ENCODE measurements at places on chromosomes 11 and 22.

DNA sequence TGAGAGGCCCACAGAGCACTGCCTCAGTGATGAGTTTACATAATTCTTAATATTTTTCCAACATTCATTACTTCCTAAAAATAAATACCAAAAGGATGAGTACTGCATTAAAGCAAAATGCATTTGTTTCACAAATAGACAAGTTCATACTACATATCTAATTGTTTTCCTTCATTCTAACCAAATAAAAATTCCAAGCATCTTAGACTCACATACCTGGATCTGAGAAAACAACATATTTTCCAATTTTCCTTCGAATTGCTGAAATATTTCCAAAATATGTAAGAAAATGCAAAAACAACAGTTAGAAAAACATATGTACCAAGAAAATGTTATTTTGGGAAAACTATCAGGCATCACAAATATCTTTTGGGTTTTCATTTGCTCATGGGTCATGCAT lies 127.9 kb upstream of the CEP126 start:
- no peak for DNase-seq

GRCh38 chr11:14973621-14974514 lies 1.7 kb upstream of the CALCA start:
- peak; percentile 30 for DNase-seq

DNA sequence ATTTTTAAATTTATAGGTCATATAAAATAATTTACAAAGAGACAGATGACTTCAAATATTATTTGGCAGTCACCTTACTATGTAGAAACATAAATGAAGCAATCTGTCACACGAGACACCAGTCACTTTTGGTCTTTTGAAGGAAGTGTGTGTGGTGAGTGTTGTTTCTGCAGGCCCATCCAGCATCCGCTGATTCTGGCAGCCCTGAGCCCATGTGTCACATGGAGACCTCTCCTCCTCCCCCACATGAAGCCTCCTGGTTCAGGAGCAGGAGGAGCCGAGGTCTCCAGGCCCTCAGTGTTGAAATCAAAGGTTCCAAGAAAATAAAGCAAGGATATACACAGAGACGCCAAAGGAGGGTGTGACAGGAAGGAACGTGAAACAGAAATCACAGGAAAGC lies 60.1 kb downstream of the ARFGAP3 start:
- peak; percentile 57 for DNase-seq

DNA sequence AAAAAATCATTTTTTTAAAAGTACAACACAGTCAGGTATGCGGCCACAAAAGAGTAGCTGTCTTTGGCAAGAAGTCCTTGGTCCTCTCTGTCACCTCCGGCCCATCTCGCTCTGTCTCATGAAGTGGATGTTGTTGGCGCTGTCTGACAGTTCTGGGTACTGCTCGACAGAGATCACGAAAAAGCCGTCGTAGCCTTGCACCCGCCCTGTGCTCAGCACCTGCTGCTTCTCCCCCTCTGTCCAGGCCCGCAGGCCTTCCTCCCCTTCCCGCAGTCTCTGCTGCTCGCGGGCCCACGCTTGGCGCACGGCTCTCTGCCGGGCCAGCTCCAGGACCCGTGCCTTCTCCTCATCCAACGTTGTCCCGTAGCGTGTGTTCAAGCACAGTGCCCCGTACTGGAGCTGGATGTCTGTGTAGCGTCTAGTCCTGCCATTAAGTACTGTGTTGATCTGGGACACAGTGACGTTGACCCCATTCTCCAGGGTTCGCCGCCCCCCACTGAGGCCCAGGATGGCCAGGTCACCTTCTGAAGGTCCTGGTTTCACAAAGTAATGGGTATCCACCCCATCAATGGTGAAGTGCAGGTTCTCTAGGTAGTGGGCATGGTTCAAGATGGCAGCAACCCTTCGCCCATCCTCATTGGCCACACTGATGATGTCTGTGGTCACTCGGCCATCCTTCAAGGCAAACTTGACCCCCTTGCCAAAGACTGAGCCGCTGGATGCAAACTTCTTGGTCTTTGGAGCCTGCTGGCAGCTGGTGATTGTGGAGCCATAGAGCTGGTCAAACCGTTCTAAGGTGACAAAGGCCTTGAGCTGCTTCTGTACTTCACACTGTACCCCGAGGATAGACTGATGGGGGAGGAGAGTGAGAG lies 83.5 kb upstream of the NARS2 start:
- DNase-seq = no peak

DNA sequence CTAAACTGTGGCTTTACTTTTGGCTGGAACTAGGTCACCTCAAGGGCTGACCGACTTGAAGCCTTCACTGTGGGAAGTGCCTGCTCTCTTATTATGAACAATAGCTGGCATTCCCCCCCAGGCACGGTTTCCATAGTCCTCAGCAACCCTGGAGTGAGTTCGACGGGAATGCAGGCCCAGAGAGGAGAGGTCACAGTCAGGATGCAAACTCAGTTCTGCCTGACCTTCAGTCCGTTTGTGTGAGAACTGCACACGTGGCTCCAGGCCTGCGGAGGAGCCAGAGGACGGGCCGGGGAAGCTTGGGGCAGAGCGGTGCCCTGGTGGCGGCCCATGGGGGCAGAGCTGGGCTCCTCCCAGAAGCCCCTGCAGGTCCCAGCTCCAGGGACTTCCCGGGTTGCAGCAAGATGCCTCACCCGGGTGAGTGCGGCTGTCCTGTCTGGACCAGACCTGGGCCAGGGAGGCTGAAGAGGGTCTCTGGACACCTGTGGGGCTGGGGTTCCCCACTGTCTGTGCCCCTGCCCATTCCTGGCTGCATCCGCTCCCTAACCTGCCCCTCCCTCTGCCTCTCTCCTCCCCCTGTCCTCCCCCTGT lies 17.2 kb downstream of the SLC25A18 start:
- DNase-seq = no peak

DNA sequence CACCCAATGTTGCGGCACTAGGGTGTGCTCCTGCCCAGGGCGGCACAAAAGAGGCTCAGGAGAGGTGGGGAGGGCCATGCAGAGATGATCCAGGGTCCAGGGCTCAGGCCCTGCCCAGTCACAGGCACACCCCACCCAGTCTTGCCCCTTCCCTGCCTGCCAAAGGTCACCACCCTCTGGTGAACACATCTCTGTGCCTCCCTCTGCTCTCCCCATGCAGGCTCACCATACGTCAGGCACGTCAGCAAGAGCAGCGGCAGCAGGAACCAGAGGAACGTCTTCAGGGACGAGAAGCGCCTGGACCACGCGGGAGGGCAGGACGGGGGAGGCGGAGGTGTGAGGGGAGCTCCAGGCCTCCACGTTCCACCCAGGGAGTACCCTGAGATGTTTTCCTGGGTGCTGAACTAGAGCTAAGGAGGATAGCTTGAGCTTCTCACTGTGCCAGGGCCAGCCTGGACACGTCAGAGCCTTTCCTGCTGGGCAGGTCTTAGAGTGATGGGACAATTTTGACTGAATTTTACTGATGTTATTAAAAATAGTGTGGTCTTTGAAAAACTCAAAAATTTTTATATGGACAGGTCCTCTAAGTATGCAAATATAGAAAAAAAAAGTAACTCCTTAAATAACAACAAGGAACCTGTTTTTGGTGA lies 7.2 kb downstream of the SUN2 start:
- DNase-seq = no peak

DNA sequence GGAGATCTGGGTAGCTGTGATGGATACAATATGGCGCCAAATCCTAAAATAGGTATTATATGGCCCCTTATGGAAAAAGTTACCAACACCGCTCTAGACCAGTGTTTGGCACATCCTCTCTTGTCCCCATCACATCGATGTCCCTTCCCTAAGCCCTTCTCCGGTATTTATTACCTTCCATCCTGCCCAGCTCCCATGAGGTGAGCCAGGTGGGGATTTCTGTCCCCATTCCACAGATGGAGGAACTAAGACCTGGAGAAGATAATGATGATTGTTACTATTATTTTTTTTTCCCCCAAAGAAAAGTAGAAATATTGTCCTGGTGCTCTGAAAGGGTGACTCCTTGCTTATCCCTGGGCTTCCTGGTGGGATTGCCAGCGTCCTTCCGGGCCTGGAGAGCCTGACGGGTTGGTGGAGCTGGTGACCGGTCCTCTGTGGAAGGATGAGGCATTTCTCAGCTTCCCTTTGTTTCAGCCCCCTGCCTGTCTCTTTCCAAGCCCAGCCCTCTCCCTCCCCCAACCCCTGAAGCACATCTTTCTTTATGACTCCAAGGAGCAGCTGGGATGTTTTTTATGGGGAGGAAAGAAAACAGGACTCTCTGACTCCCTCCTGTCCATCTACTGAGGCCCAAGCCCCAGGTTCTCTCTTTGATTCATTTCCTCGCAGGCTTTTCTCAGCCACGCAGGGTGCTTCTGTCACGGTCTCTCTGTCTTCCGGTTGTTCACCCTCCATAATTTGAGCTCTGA lies 65.4 kb downstream of the TP53I11 start:
- no peak for DNase-seq

- DNase-seq = no peak
Measured at GRCh38 chr11:12524865-12525264, 147.5 kb downstream of the PARVA start.

DNA sequence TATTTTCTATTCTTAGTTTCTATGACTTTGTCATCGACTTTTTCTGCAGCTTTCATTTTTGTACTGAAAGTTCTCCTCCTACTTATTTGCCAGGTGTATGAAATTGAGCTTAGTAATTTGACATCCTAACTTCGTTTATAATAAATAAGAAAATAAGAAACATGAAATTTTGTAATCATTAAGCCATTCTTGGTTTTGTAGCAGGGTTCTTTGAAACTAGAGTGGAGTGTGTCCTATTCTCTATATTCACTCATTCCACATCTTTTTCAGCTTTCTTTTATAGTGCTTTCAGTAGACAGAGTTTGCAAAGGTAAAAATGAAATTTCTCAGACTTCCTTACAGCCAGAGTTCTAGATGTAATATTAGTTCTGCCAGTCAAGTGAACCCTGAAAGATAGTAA lies 47.8 kb downstream of the FANCF start:
- DNase-seq = no peak

DNA sequence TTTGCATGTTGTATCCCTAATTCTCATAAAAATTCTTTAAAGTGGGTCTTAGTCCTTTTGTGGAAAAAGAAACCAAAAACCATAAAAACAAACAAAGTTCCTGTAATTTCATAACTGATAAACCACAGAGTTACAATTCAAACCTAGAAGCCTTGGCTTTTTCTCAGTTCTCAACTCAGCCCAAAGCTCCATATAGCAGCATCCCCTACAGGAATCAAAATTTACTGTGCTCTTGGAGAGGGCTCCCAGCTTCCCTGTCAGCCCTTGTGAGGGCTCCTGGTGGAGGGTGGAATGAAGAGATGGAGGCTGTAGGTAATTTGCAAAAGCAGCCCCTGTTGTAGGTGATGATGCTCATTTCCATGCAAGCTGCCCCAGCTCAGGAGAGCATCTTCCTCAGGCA lies 506.1 kb upstream of the KIRREL3 start:
- DNase-seq = no peak

DNA sequence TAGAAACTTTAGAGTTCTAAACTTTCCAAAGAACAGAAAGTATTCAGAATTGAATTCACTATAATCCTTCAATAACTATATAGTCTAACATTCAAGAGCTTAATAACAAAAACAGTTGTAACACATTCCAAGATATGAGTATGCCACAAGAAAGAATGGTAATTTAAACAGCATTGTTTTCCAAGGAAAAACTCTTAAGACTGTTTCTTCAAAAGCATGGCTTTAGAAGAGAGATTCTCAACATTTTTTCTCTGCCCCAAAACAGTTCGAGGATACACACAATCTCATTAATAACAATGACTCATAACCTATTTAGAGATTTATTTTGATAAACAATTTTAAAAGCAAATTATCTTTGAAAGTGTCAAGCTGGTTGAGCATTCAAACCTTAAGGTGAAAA lies 16.7 kb upstream of the ARHGAP32 start:
- DNase-seq = no peak

GRCh38 chr22:45418056-45418769 lies 4.7 kb downstream of the RIBC2 start:
- no peak for DNase-seq

DNA sequence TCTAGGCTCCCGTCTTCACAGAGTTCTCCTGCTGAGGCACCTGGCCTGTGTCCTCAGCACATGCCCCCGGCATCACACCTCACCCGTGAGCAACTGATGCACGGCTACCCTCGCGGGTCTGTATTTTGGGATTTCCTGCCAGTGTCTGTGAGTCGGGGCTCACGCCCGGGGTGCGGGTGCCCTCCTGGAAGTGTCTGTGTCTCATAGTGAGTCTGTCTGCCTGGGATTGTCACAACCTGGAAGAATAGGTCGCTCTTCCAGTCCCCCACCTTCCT lies 11.4 kb downstream of the BRSK2 start:
- no peak for DNase-seq

- DNase-seq = no peak
Measured at GRCh38 chr11:118048472-118049370, 28.2 kb upstream of the TMPRSS4 start.

- no peak for DNase-seq
Measured at GRCh38 chr11:102476069-102476468, 23.5 kb upstream of the TMEM123 start.

DNA sequence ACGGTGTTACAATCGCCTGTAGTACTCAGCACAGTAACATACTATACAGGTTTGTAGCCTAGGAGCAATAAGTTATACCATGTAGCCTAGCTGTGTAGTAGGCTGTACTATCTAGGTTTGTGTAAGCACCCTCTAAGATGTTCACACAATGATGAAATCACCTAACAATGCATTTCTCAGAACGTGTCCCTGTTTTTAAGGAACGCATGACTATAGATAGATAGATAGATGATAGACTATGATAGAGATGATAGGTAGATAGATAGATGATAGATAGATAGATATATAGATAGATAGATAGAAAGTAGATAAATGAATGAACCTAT lies 203.9 kb downstream of the FAM76B start:
- no peak for DNase-seq

GRCh38 chr11:79168530-79169110 lies 272.2 kb downstream of the TENM4 start:
- DNase-seq = no peak

DNA sequence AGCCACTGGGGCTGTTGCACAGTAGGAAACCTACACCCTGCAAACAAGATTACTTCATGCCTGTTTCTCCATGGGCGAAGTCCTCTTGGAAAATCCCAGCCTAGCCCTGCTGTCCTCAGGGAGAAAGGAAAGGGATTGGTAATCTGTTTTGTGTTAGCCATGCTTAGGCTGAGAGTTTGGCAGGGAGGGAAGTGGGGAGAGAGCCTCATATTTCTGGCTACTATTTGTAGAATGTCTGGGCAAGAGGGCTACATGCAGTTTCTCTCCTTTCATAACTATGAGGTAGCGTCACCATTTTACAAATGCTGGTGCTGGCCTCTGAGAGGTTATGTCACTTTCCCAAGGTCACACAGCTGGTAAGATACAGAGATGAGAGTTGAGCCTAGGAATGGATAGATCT lies 737 bp upstream of the MFRP start:
- DNase-seq = no peak

GRCh38 chr11:6298605-6299004 lies 21.7 kb downstream of the CAVIN3 start:
- peak; percentile 26 for DNase-seq

GRCh38 chr22:27911330-27911729 lies 7.7 kb downstream of the PITPNB start:
- DNase-seq = no peak

DNA sequence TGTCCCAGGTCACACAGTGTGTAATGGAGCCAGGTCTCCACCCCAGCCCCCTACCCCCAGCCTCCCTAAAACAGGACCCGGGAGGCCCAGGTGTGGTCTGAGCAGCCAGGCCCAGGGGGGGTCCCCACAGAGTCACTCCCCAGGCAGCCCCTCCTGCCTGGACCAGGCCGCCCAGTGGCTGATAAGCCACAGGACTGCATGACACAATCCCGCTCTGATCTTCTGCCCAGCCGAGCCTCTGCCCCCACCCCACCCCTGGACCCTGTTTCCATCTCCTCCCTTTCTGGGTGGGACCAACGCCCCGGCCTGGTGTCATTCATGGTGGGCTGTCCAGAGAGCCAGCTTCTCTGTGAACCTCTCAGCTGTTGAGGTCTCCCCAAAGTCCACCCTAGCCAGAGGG lies 7.8 kb upstream of the LIF start:
- no peak for DNase-seq
